ENCODE measurements at places on chromosomes 12 and 14.
A peak's percentile ranks its signal among the peaks of the same experiment; 100 is the strongest.

DNA sequence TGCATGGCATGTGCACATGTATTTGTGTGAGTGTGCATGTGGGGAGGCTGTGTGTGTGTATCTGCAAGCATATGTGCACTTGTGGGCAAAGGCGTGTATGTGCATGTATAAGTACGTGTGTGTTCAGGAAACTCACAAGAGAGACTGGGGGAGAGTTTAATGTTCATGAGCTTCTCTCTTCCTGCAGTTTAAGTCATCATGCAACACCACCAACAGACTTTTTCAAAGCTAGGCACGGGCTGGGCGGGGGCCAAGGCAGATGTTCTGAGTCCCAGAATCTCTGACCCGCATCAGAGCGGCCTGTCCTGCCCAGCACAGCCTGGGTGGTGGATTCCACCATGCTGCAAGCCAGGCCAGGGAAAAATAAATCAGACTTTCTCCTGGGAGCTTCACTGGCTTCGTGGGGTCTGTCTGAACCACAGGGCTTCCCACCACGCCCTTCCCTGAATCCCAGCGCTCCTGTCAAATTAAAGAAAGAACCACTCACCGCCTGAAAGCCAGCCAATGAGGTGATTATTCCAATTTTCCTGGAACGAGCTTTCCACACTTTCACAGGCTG is 75.7 kb downstream of the PITPNM2 start:
- DNase-seq, result peak; percentile 59

GRCh38 chr12:119457271-119457670 is 122.7 kb downstream of the CCDC60 start:
- no peak for DNase-seq

DNA sequence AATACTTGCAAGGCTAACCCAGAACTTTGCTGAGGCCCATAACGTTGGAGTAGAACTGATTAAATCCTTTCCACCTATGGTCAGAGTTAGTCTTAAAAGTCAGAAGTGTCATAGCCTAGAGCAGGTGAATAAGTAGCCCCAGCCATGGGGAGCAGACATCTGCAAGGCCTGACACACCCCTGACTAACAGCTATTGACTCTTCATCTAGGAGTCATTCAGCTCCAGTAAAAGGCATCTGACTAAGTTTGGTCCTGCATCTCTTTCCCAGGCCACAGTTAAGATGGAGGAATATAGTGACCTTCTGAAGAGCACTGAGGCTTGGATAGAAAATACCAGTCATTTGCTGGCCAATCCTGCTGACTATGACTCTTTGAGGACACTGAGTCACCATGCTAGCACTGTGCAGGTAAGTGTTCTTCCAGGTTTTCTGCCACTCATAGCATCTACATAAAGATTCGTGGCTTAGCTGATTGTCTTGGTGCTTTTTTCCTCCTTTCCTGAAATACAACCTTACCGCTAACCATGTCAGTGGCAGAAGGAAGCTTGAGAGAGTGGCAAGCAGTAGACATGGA is 212.9 kb downstream of the ESR2 start:
- no peak for DNase-seq

GRCh38 chr12:96177013-96177412 is 17.2 kb upstream of the ELK3 start:
- DNase-seq, result peak; percentile 73

DNA sequence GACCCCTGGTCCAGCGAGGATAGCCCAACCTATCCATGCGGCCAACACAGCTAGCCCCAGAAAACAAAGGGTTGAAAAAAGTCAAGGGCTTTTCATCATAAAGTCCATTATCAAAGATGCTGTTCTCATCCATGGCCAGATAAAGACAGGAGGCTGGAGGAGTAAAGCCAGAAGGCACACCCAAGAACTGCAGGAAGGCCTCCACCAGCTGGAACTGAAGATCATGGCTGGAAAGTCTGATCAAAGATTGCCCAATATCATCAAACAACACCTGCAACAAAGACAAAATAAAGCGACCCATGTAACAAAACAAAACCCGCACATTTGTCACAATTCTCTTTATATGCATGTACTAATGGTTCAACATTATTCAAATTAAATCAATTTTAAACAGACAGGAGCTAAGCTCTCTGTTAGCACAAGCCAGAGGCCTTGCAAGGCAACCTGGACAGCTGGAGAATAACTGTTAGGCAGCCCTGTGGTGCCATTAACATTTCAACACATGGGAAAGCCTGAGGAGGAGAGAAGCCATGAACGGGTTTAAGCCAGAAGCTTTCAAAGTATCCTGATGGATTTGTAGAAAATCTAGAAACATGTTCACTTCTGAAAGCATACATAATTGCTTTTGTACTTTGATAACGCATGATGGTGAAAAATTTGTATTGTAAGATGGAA is 34.1 kb downstream of the PSMC1 start:
- DNase-seq, result no peak

- no peak for DNase-seq
Measured at GRCh38 chr12:50032854-50033581, 7.7 kb upstream of the RACGAP1 start.

DNA sequence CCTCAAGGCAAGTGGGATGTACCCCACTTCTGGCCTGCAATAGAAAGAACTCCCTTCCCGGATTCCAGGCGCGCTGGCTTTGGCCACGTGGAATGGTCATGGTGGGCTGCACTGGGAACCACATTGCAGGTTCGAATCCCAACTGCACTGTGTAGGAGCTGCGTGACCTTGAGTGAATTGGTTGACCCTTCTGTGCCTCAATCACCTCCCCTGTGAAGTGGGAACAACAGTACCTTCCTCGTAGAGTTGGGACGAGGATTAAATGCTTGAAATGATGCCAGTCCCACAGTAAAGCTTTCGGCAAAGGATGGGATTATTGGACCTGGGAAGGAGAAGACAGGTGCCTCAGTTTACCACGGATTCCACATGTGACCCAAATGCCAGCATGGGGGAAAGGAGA is 36.8 kb upstream of the MYL2 start:
- DNase-seq, result no peak

DNA sequence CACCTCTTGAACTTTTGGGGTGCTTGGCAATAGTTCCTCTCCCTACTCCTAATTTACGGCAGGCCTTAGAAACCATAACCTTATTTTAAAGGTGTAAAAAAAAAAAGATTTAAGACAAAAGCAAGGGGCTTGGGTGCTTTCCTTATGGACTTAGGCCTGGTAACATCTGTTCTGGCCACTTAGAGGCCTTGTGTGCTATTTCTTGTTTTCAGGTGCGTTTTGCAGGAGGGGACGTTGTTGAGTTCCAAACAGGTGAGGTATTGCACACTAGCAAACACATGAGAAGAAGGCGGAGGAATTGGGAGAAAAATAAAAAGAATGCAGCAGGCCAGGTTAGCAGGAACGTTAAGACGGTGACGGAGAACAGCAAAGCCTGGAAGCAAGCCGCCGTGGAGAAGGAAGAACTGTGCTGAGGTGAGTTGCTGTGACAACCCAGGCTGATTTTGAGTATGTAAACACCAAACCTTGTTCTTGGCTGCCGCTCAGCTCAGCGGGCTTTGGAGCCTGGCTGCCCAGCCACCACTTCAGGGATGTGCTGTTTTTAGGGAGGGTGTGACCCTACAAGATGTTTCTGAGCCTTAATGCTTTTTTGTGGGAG is 17.3 kb downstream of the EMG1 start:
- DNase-seq, result no peak

DNA sequence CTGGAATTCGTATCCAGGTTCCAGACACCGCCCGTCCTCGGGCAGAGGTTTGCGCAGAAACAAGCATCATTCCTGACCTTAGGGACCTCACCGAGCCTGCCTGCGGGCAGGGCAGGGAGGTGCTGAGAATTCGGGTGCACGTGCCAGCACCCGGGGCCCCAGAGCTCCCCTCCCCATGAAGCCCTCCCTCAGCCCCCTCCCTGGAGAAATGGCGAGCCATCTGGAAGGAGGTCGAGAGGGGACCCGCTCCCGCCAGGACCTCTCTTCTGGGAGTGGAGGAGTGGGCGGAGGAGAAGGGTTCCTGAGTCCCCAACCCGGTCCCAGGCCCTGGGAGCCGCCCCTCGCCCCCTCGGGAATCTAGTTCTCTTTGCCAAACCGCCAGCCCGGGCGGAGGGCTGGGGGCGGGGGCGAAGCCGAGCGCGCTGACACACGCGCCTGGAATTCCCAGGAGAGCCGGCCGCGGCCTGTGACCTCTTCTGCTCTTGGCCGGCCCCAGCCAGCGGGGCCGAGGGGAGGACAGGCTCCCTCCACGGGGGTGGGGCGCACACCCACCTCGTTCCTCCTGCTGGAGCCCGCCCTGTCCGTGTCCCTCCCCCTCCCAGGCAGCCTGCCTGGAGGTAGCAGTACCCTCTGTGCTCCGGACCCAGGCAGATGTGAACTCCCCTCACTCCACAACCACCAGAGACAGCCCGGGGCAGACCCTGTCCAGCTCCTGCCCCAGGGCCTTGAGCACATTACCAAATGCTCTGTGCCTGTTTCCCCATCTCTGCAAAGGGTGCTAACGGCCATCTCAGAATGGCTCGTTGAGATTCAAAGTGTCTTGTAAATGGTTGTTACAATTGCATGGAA is 23.0 kb upstream of the GPR132 start:
- DNase-seq, result no peak

DNA sequence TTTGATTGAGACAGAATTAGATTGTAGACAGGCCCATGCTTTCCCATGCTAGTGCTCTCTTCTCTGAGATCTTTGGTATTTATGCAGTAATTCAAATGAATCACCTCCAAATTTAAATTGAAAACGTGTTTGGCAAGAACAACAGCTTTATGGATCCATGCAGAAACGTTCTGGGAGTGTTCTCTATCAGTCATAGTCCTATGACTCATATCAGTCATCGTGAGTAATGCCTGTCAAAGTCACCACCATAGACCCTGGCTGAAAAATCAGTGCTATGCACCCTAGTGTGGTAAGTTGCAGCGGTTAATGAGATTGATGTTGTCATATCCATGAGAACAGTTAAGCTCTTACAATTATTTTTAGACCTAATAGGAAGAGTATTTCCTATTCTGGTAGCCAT is 90.1 kb upstream of the FOXG1 start:
- no peak for DNase-seq

DNA sequence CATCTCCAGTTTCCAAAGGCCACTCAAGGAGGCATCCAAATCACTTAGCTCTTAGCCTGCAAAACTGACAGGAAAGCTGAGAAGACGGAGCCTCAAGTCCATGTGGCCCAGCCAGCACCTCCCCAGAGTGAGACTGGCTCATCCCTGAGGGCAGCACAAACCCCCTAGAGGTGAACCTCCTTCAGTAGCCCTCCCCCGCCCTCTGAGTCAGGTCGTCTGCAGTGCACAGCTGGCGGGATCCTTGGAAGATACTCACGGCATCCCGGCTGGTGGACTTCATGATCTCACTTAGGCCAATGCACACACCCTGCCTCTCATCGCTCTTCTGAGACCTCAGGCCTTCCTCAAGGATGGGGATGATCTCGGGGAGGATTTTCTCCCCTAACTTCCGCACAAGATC is 24.1 kb upstream of the RAB35 start:
- DNase-seq, result no peak

DNA sequence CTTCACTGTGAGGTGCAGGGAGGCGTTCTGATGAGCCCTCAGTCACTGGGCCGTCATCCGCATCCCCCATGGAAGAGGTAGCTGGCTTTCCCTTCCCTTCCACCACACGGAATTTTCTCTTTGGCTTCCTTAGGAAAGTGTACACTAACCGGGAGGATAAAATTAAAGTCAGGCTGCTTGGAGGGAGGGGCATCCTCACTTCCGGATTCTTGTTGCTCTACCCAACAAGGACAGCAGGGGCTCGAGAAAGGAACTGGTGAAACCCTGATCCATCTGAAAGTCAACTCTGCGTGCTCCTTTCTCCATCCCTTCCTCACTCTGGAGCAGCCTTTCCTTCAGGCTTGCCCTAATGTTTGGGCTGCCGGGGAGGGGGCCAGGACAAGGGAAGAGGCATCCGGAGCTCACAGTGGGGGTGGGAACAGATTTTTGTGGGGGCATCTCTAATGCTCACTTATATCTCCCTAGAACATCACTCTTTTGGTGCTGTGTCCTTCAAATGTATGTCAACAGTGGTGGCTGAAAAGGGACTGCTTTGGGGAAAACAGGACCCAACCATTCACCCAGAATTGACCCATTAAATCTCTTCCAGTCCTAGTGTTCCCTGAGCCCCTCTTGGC is 101.4 kb upstream of the FKBP4 start:
- peak; percentile 49 for DNase-seq
